ENCODE measurements at places on chromosomes 11 and 22. TPM values are rescaled to one million over a fixed set of nuclear protein-coding genes. Genes with fewer than 3 reads are reported as not detected.

DNA sequence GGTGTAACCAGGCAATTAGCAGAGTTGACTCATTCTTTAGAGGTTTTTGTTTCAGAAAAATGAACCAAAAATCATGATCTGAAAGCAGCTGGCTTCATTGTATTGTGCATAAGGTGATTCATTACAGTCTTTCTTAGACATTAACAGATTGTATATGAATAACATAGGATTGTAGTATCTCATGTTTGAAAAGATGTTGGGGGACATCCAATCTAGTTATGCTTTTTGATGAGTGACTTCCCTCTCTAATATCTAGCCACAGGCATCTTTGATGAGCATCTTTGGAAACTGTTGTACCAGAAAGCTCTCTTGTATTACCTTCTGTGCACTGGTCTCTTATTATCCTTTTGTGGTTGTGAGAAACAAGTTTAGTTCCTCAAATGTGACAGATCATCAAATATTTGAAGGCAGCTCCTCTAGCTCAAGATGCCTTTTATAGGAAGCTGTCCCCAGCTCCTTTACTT is 8.3 kb downstream of the GRK3 start:
- DNase-seq, result no peak

GRCh38 chr11:111960916-111961315 is 23.8 kb downstream of the DIXDC1 start:
- DNase-seq, result no peak

GRCh38 chr11:106872246-106872645 is 146.0 kb downstream of the GUCY1A2 start:
- no peak for DNase-seq

GRCh38 chr22:43992331-43992821 is 31.7 kb upstream of the PARVB start:
- no peak for DNase-seq

DNA sequence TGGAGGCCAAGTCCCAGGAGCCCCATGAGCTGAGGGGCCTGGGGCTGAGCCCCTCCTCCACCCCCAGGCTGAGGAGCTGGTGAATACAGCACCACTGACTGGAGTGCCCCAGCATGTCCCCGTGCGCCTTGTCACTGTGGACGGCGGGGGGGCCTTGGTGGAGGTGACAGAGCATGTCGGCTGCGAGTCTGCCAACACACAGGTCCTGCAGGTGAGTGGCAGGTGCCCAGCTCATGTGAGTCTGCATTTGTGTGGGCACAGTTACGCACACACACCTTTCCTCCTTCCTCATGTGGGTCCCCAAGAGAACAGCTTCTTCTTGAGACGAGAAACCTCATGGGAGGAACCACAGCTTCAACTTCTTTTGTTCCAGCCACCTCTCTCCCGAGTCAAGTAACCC is 7.7 kb downstream of the TMEM132A start:
- DNase-seq, result no peak

DNA sequence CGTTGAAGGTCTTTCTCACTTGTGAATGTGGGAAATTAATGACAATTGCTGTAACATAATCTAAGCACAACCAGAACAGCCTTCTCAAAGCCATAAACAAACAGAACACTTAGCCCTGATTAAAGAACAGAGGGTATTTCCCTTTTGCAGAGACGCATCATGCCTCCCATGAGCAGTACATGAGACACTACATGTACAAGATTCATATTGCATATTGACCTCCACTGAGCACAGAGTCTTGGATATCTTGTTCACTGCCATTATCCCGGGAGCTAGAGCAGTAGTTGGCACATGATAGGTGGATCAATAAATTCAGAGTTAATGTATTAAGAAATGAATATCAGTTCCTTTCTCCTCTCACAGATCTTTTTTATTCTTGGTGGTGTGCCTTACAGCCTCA is 1194.3 kb upstream of the TENM4 start:
- DNase-seq, result no peak

DNA sequence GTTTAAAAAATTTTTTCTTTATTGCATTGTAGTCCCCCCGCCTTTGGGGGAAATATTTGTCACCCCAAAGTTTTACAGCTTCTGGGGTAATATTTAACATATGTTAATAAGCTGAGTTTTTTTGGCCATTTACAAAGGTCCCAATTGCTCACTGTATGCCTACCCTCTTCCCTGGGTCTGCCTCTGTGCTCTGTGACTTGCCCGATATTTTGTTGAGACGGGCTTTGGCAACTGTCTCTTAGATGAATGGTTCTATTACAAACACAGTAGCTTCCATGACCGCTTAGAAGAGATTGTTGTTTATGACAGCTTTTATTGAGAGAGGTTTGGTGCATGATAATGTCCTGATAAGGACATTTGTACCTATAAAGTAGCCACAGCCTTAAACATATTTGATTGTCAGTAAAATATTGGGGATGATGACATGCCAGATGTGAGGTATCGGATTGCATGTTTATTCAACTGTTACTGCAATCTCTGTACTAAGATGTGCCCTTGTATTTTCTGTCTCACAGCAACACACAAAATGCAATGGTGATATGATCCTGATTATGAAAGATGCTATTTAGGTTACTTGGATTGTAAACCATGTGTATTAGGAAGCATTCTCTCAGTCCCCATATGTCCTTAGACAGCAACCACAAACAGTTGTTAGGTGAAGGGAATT is 103.1 kb downstream of the TEAD1 start:
- DNase-seq, result no peak

DNA sequence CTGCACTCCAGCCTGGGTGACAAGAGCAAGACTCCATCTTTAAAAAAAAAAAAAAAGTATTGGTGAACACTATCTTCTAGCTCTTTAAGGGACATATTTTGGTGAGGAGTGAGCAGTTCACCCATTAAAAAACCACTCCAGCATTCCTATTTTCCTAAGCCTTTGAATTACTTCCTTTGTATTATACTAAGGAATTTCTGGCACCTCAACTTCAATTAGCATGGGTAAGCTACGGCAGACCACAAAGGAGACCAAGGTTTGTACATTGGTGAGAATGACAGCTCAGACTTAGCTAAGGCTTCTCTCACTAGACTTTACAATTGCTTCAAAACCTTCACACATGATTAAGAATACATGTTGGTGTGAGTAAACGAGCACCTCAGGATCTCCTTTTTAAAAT is 57.0 kb upstream of the BIRC3 start:
- DNase-seq, result no peak

GRCh38 chr22:16967453-16968217 is 40.4 kb downstream of the GAB4 start:
- DNase-seq, result no peak

DNA sequence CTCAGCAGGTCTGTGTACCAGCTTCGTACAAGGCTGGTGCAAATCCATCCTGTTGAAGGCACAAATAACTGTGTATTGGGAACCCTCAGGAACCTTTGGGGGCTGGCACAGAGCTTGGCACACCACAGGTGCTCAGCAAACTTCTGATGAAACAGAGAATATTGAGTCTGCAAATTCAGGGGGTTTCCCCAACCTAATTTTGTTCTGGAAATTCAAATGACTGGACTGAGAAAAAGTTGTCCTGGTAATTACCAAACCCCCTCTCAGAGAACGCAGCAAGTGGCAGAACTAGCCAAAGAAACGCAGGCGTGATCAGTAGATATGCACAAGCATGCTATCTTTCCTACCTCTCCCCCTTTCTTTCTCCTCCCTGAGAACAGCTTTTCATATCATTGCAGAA is 47.6 kb downstream of the LIF start:
- DNase-seq, result no peak

The MS4A12 gene
- total RNA-seq, result not detected

The PRR5L gene
- 5.6 TPM for total RNA-seq

The LAYN gene
- total RNA-seq, result 2.1 TPM
